ENCODE measurements at places on chromosomes 2 and 18. TPM values are rescaled to one million over a fixed set of nuclear protein-coding genes. Genes with fewer than 3 reads are reported as not detected.
A peak's percentile ranks its signal among the peaks of the same experiment; 100 is the strongest.

CNTNAP5 gene
- total RNA-seq = not detected

DNA sequence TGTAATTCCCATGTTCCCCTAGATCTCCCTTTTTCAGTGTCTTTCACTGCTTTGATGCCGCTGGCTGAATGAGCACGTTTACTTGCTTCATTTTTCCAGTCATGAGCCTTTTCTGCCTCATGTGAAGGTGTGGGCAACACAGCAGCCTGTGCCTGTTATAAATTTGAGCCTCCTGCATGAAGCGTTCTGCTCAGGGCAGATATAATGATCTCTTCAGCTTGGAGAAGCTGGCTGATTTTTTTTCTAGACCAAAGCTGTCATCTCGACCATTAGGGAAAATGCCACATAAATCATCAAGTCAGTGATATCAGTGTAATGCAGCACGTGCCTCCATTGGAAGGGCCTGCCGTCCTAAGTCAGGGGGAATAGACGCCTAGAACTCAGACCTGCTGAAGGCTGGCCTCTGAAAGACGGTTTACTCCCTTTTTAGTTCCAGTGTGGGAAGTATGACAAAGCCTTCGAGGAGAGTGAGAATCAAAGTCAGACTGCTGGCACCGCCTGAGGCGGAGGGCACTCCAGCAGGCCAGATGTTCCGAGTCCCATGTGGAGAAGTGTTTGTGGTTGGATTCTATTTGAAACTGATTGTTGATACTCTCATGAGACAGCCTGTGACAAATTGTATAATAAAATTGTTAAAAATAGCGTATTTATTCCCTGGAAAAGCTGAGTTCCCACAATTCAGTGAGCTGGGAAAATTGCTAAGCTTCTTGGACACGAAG, 196.5 kb downstream of the MYO1B start:
- no peak for DNase-seq

GRCh38 chr18:3615374-3615985, 165.5 kb downstream of the TGIF1 start:
- no peak for DNase-seq

DNA sequence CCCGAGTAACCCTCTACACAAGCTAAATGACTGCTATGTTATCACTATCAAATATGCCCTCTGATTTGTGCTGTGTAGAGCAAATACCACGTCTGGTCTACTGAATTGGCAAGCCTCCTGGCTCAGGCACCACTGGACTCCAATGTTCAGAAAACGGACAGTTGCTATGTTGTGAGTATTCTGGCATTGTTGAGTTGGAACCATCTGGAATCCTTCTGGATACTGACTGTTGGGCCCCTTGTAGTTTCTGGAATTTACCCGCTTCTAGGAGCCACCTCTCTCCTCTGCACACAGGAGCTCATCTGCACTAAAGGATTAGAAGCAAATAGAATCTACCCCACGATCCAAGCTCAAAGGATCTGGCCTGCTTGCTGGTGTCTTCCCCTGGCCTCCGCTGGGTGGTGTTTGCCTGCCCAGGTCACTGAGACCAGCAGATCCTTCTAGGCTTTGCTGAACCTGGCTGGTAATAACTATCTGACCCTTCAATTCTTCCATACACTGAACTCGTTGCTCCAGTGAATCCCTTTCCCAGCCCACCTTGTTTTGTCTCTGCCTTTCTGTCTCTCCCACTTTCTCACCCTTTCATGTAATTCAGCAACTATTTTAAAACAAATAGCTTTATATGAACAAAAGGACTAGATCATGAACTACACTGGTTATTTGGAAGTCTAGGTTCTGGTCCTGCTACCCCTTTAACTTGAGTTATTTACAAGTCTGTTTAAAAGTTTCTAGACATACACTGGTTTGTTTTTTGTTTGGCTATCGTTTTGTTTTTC, 2.1 kb upstream of the HAAO start:
- no peak for DNase-seq

ANKRD30B gene
- not detected for total RNA-seq

MORN2 gene
- total RNA-seq = 6.2 TPM

DNA sequence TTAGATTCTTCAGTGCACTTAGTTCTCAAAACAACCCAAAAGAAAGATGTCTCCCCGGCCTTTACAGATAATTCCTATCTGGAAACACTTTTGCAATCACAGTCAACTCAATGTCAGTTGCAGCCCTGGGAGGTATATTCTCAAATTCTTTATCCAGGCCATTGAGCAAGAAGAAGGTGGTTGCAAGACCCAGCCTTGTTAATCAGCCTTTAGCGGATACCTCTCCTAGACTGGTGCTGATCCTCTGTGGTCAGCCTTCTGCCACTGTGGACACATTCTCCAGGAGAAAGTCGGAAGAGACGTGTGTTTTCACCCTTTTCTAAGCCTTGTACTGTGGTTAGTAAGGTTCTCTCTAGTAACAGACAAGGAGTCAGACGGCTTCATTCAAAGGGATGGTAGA, 7.8 kb upstream of the FZD7 start:
- DNase-seq = no peak

METAP1D gene
- 3.4 TPM for total RNA-seq

GRCh38 chr2:30358351-30358750, 88.7 kb upstream of the LCLAT1 start:
- no peak for DNase-seq

DNA sequence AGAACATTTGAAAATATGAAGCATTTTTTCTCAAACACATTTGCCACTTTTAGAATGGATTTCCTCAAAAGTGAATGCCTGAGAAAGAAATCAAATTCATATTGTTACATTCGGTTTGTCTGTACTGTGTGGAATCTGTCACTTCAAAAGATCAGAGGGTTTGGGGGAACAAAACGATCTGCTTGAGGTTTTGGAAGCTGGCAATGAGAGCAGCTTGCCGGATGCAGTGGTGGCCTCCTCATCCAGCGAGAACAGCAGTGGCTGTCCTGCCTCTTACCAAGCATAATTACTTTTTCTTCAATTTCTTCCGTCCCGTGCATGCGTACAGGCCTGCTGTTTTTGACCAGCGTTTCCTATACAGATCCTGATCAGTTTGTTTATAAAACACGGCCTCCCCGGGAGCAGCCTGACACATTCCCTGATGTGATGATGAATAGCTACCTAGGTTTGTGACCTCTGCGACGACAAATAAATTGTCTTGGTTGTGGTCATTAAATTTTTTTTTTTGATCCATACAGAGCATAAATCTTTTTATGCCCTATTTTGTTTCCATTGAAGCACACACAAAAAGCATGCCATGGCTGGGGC, 45.2 kb downstream of the ITGA6 start:
- peak; percentile 70 for DNase-seq

NYAP2 gene
- total RNA-seq = not detected

PMAIP1 gene
- 141 TPM for total RNA-seq

- no peak for DNase-seq
Measured at GRCh38 chr18:40049716-40050115, 1905.3 kb upstream of the PIK3C3 start.

DNA sequence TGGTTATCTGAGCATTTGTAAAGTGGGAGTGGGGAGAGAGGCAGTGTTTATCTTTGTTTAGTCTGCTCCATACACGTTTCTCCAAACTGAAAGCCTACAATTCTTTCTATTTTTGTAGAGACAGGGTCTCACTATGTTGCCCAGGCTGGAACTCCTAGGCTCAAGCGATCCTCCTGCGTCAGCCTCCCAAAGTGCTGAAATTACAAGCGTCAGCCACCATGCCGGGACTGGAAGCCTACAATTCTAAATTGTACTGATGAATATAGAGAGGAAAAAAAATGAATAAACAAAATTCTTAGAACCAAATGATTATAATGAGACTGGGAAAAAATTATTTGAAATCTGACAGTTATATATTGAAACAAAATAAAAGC, 1.4 kb upstream of the ZFAND2B start:
- DNase-seq = no peak

All from activated naive CD4-positive, alpha-beta T cell treated with anti-CD3 and anti-CD28 coated beads for 36 hours (primary cell).